ENCODE measurements at places on chromosomes 3 and 15.

GRCh38 chr3:169501061-169501460, 162.5 kb downstream of the MECOM start:
- no peak for DNase-seq

- DNase-seq: no peak
Measured at GRCh38 chr3:134901461-134901860, 106.4 kb downstream of the EPHB1 start.

- DNase-seq: no peak
Measured at GRCh38 chr3:54120657-54121413, 1.5 kb upstream of the CACNA2D3 start.

DNA sequence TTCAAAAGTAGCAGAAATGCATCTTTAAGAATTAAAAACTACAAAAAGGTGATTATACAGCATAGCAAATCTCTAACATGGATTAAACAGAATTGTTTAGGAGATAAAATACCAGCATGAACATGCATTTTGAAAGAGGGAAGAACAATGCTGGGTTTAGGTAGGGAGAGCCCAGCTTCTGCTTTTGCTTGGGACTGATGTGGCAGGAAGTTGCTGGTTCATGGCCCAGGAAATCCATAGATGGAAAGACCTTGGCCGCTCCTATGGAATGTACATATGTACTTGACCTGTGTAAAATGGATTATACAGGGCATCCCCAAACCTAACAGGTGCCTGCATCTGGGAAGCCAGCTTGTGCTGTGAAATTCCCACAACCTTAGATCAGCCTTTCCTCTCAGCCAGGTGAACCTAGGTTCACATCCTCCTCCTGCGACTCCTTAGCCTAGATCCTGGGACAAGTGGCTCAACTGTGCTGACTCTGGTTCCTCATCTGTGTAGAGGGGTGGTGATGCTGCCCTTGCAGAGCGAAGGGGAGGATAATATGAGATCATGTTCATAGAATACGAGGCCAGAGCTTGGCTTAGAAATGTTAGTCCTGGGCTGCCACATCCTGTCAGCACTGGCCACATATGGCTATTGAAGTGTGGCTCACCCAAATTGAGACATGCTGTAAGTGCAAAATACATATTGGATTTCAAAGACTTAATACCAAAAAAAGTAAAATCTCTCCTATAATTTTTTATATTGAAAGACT, 47.0 kb upstream of the PLXNA1 start:
- no peak for DNase-seq

DNA sequence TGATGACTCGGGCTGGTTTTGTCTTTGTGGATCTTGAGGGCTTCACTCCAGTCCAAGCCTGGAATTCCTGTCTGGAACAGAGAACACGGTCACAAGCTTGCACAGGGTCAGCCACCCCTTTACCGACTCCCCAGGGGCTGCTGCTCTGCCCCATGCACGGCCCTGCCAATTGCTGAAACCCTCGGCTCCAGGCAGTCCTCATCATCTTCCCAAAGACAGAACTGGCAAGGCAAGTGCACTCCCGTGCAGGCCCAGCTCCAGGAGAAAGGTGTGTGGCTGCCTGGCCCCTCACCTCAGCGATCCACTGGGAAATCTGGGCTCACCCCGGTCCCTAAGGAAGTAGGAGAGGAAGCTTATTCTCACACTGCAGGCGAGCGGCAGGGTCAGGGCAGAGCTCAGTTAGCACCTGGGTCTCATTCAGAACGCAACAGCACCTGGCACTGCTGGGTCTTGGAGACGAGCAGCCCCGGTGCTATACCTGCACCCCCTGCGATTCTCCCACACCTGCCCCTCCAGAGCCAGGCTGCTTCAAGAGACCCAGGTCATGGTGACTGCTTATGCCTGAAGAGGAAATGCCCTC, 7.2 kb downstream of the MAP6D1 start:
- no peak for DNase-seq

DNA sequence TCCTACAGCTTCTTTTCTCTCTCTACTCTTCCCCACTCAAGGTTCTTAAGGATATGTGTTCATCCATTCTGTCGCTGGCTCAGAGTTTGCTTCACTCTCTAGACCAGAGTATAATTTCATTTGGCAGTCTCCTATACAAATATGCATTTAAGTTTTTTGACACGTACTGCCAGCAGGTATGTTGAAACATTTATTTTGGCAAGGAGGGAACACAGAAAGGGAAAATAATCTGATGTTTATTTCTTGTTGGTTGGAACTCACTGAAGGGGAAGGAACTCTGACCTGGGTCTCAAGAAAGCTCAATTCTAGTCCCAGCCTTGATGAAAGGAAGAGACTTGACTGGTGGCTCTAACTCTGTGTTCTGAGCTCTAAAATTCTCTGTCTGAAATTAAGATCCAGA, 21.6 kb downstream of the FANCD2 start:
- no peak for DNase-seq

DNA sequence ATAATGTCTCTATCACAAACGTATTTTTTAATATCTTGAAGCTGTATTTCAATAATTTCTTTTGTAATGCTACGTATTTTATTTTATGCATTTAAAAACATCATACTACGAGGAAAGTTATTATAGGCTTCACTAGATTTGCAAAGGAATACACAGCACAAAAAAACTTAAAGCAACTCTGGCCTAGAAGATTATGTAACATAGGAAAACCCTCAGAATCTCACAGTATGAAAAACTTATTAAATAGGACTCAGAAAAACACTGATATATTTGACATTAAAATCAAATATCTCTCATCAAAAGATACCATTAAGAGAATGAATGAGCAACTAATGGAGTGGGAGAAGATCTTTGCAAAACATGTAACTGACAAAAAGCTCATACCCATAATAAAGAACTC, 63.7 kb downstream of the DMXL2 start:
- no peak for DNase-seq

- DNase-seq: peak; percentile 64
Measured at GRCh38 chr15:48565560-48566482, 79.7 kb downstream of the FBN1 start.

- DNase-seq: no peak
Measured at GRCh38 chr15:94312946-94313345, 81.6 kb downstream of the MCTP2 start.

GRCh38 chr15:98394546-98394945, 253.8 kb upstream of the IGF1R start:
- no peak for DNase-seq

DNA sequence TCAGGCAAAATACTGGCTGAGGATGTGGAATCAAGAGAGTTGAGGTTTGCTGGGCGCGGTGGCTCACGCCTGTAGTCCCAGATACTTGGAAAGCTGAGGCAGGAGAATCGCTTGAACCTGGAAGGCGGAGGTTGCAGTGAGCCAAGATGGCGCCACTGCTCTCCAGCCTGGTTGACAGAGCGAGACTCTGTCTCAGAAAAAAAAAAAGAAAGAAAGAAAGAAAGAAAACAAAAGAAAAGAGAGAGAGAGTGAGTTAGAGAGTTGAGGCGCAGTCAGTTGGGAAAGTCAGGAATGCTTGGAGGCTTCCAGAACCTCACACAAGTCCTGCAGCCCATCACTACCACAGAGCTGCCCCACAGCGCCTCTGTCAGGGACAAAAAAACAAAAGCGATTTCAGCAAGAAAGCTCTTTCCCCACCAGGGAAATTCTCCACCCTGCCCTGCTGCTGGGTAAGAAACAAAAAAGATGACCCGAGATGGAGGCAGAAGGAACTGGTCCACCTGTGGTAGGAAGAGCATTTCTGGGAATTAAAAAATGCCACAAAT, 13.8 kb downstream of the HDC start:
- no peak for DNase-seq

GRCh38 chr3:60431599-60431958, 819.7 kb downstream of the FHIT start:
- DNase-seq: no peak

DNA sequence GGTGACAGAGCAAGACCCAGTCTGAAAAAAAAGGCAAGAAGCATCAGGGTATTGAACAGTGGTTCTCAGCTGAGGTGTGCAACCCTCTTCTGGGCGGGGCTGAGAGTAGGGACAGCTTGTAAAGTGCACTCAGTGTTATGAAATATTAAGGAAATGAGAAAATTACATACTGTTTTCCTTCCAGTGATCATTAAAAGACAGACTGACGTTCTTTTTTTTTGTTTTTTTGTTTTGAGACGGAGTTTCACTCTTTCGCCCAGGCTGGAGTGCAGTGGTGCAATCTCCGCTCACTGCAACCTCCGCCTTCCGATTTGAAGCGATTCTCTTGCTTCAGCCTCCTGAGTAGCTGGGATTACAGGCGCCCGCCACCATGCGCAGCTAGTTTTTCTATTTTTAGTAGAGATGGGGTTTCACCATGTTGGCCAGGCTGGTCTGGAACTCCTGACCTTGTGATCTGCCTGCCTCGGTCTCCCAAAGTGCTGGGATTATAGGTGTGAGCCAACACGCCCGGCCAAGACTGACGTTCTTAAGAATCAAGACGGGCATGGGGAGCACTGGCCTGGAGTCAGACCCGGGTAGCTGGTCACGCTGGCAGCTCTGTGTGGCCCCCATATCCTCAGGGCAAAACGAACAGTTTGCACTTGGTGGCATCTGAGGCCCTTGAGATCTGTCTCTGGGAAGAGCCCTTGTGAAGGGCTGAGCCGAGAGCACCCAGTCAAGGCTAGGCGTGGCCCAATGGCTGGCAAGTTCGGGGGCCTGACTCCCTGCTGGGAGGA, 11.4 kb downstream of the MAN2A2 start:
- DNase-seq: no peak

DNA sequence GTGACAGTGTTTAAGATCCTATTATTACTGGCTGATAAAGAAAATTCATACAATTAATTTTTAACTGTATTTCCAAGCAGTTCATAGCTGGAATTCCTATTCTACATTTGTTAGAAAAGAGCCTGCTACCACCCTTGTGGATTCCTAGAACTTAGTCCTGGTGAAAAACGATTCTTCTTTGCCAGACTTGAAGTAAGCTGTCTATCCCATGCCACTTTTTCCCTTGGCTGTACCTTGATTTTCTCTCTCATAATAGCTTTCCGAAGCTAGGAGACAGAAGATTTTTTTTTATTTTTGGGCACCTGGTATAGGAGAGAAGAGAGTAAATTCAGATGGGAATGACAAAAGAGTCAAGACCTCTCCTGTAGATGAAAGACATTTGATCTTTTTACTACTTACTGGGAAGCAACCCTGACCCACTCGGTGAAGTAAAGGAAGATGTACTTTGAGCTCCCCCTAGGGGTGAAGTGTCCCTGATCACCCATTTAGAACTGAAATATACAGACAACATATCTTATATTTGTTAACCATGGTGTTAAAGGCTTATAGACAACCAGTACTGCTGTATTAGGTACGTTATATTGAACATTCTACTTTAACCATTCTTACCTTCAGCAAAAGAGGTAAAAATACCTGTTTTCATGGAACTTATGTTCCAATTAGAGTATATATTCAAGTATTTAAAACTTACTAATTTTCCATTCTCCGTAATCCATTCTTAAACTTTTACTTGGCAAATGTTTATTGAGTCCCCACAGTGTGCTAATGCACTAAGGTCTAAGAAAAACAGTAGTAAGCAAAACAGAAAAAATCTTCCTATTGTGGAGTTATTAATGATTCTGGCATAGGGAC, 36.2 kb upstream of the C3orf38 start:
- DNase-seq: peak; percentile 19

DNA sequence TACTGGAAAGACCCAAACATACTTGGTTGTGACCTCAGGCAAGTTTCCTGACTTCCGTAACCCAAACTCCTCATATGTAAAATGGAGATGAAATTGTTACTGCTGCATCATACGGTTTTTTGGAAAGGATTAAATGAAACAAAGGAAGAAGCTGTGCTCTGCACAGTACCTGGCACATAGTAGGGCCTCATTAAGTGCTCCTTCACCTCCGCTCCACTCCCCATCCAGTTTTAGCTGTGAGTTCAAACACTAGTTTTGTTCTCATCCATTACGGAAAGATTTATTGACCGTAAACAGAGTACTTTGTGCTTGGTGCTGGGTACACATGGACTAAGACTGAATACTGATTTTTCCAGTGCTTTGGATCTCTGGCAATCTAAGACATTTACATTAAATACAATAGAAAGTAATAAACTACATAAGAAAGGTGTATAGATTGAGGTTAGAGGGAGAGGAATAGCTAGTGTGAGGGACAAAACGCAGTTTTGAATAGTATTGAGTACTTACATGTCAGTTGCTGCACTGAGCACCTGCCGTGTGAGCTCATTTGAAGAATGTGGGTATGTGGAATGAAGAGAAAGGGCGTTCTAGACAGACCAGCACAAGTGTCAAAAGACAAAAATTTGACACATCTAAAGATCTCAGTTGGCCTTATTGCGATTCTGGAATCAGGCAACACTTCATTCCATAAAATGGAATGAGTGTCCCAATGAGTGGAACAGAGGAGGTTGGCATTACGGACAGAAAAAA, 594 bp upstream of the ICE2 start:
- DNase-seq: no peak

DNA sequence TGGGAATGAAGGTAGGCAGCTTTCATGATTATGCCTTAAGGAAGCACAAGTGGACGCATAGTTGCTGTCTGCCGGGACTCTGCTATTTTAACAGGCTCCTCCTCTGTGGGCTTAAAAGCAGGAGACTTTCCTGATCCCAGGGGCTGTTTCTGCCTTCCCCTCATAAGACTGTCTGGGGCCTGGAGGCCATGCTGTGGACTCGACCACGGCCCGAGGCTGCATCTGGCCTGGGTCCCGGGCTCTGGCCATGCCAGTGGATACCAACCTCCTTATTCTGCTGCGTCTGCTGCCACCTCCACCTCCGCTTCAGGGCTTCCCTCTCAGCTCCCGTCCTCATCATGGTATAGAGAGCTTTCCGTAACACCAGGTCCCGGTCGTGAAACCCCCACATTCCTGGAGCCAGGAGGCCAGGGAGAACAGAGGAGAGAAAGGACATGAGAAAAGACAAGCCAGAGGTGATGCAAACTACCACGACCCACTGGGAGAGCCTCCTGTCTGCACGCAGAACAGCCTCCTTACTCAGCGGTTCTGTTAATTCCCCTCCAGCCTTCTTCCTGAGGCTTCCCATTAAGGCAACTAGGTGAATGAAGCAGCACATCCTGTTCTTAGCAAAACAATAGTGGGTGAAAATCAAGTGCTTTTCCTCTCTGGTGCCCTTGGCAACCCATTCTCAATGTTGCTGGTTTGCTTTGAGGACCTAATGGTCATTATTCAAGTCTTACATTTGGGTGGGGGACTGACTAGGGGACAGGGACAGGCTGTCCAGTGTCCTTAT, 200.5 kb downstream of the KLF13 start:
- no peak for DNase-seq

- no peak for DNase-seq
Measured at GRCh38 chr3:132549890-132550578, 47.0 kb upstream of the ACKR4 start.

- DNase-seq: no peak
Measured at GRCh38 chr15:101064795-101065569, 145.8 kb downstream of the LRRK1 start.

DNA sequence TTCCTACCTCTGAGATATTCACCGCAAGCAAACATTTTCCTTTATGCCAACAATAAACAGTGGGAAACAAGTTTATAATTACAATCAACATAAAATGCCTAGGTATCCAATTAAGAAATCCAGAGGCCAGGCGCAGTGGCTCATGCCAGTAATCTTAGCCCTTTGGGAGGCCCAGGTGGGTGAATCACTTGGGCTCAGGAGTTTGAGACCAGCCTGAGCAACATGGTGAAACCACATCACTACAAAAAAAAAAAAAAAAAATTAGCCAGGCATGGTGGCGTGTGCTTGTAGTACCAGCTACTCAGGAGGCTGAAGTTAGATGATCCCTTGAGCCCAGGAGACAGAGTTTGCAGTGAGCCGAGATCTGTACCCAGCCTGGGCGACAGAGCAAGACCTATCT, 17.3 kb downstream of the TBC1D2B start:
- no peak for DNase-seq

GRCh38 chr15:101489599-101490407, at the start of gene PCSK6:
TSS of gene PCSK6 (minus strand) at chr15:101489707. CDS start at chr15:101489670, 37 bp downstream.
- no peak for DNase-seq

- no peak for DNase-seq
Measured at GRCh38 chr15:73794443-73795133, 41.4 kb upstream of the INSYN1 start.
